ENCODE measurements at places on chromosomes 6 and 20.

DNA sequence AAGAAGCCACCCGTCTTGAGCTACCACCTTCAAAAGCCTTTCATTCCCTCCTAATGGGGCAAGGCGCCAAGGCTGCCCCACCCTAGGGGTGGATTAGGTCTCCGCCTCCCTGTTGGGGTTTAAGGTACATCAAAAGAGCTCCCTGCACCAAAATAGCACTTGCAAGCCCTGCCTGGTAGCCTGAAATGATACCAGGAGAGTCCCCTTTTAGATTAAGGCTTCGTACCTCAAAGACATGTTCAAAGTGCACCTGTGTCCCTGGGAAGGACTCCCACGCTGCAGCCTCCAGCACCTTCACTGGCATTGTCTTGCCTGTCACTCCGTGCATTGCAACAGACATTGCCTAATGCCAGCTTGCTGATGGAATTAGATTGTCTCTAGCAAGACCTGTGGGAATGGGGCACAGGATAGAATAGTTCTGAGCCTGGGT lies 15.7 kb upstream of the CDKN1A start:
- no peaks in the 10 kb centered on the region for H3K36me3 ChIP-seq
- H3K27ac ChIP-seq, result no peak overlapping the region
- no peaks in the 10 kb centered on the region for H3K27me3 ChIP-seq
- H3K4me3 ChIP-seq, result no peak overlapping the region
- DNase-seq, result no peak

DNA sequence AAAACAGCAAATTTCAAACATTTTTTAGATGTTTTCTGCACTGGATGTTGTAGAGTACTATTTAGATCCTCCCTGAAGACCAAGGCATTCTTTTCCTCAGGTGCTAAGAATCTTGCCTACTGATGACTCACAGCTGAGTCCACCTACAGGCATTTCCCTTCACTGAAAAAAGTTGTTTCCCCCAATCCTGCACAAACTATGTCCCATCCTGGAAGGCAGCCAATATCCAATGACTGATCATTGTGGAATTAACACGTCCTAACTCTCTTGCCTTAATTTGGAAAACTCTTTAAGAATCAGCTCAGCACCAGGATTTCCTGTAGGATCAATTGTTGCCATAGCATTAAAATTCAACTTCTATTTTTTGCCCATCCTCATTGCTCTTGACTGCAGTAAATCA lies 268.4 kb upstream of the IRAK1BP1 start:
- no peaks in the 10 kb centered on the region for H3K27me3 ChIP-seq
- peaks cover 9% of the 10 kb centered on the region for H3K4me1 ChIP-seq
- no peak overlapping the region for H3K27ac ChIP-seq
- DNase-seq, result peak; percentile 97

- DNase-seq, result peak; percentile 79
- no peak overlapping the region for H3K4me3 ChIP-seq
- H3K36me3 ChIP-seq, result no peaks in the 10 kb centered on the region
- no peak overlapping the region for H3K27ac ChIP-seq
- no peaks in the 10 kb centered on the region for H3K4me1 ChIP-seq
- H3K27me3 ChIP-seq, result peaks cover 17% of the 10 kb centered on the region
Measured at GRCh38 chr6:90319044-90319443, 22.4 kb upstream of the BACH2 start.

DNA sequence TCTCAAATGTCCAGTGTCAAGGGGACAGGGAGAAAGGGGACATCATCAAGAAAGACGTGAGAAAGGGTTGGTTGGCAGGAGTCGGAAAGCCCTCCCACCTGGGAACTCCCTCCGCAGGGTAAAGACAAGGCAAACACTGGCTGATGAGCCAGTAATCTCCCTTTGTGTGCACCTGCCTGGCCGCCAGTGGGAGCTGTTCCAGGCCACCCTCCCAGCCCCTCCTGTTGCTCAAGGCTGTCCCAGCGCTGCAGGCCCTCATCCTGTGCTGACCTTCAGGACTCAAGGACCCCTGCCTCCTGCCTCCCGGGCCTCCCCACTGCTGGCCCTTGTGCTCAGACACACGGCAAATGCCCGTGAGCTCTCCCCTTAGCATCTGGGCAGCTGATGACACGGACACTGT lies 7.4 kb downstream of the FRMD1 start:
- H3K4me3 ChIP-seq, result no peak overlapping the region
- H3K27ac ChIP-seq, result no peak overlapping the region
- H3K36me3 ChIP-seq, result no peaks in the 10 kb centered on the region
- H3K4me1 ChIP-seq, result peaks cover 1% of the 10 kb centered on the region
- no peak for DNase-seq
- peaks cover 27% of the 10 kb centered on the region for H3K27me3 ChIP-seq

GRCh38 chr6:84547341-84547801 lies 217.0 kb downstream of the TBX18 start:
- H3K36me3 ChIP-seq, result no peaks in the 10 kb centered on the region
- H3K27ac ChIP-seq, result no peak overlapping the region
- no peaks in the 10 kb centered on the region for H3K27me3 ChIP-seq
- no peak overlapping the region for H3K4me3 ChIP-seq
- no peaks in the 10 kb centered on the region for H3K4me1 ChIP-seq

DNA sequence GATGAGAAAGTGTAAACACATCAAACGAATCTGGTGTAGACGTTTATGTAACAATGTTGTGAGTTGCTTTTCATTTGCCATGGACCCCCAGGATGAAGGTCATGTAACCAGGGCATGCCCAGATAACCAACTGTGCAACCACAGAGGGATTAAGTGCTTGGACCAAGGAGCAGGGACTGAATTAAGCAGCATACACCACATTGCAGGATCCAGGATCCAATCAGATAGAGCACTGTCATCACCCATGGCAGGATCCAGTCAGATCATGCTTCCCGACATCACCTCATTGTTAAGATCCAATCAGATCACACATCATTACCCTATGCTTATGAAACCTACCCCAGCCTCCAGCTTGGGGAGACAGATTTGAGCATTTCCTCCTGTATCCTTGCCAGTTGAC lies 74.3 kb upstream of the RCAN2 start:
- no peaks in the 10 kb centered on the region for H3K36me3 ChIP-seq
- no peaks in the 10 kb centered on the region for H3K4me1 ChIP-seq
- H3K27ac ChIP-seq, result no peak overlapping the region
- no peaks in the 10 kb centered on the region for H3K27me3 ChIP-seq
- no peak for DNase-seq

DNA sequence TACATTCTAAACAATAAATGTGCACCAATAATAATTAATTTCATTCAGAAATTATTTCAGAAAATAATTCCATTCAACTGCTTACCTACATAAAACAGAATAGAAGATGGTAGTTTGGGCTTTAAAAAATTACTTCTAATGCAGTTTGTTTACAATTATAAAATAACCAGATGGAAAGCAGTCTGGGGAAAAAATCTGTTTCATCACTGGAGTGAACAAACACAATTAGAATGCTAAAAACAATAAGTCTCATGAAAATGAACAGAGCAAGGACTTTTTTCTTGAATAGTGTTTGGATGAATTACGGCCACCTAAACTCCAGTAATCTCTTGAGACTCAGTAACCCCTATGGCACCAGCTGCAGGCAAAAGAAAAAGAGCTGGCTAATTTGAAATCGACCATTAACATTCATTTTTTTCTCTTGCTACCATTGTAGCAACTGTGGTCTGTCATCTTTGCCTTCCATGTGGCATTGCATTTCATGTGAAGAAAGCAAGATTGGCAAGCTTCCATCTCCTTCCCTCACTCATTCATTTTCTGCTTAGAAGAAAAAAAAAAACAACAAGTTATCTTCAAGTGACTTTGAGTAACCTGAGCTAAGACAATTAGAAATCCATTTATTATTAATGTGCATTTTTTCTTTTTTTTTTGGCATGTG lies 88.4 kb upstream of the CEP85L start:
- no peaks in the 10 kb centered on the region for H3K36me3 ChIP-seq
- peaks cover 6% of the 10 kb centered on the region for H3K27me3 ChIP-seq
- no peak for DNase-seq
- no peak overlapping the region for H3K27ac ChIP-seq
- peaks cover 6% of the 10 kb centered on the region for H3K4me1 ChIP-seq

- no peak overlapping the region for H3K27ac ChIP-seq
- DNase-seq, result no peak
- no peaks in the 10 kb centered on the region for H3K36me3 ChIP-seq
- no peaks in the 10 kb centered on the region for H3K27me3 ChIP-seq
- H3K4me3 ChIP-seq, result no peak overlapping the region
- no peaks in the 10 kb centered on the region for H3K4me1 ChIP-seq
Measured at GRCh38 chr20:59733351-59733750, 129.0 kb downstream of the PHACTR3 start.

GRCh38 chr20:57698116-57698866 lies 11.5 kb downstream of the PMEPA1 start:
- DNase-seq, result peak; percentile 98
- peaks cover 17% of the 10 kb centered on the region for H3K4me1 ChIP-seq
- peak overlapping the region; percentile 64 for H3K27ac ChIP-seq
- H3K36me3 ChIP-seq, result no peaks in the 10 kb centered on the region
- H3K4me3 ChIP-seq, result peak overlapping the region; percentile 5

GRCh38 chr6:148818939-148819575 lies 72.2 kb downstream of the UST start:
- no peaks in the 10 kb centered on the region for H3K27me3 ChIP-seq
- H3K36me3 ChIP-seq, result no peaks in the 10 kb centered on the region
- no peak for DNase-seq
- H3K4me3 ChIP-seq, result no peak overlapping the region

DNA sequence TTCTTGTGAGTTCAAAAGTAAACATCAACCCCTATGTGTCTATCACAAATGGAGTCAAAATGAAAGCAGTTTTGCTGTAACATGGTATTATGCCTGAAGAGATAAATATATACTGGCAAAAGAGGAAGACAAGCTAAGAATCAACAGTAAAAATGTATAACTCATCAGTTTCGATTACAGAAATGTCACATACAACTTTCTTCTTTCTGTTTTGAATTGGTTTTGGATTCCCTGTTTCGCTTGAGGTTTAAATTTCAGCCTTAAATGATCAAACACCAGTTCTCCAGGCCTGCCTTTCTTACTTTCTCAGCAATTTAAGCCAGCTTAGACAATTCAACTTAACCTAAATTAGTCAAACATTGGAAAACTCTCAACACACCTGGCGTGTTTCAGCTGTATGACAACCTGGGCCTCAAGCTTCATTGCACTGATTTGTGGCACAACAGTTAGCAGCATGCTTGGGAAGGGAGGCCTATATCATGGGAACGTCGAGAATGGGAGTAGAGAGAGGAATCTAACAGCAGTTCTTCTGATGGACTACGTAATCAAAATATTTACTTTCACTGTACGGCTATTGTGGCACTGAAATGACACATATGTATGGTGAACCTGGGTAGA lies 51.9 kb upstream of the MARCKS start:
- H3K4me1 ChIP-seq, result peaks cover 3% of the 10 kb centered on the region
- no peak overlapping the region for H3K4me3 ChIP-seq
- H3K27me3 ChIP-seq, result no peaks in the 10 kb centered on the region
- peak; percentile 22 for DNase-seq

GRCh38 chr20:58706150-58706892 lies 13.7 kb downstream of the NPEPL1 start:
- H3K4me1 ChIP-seq, result no peaks in the 10 kb centered on the region
- no peak overlapping the region for H3K27ac ChIP-seq
- H3K36me3 ChIP-seq, result peaks cover 17% of the 10 kb centered on the region
- DNase-seq, result no peak
- no peak overlapping the region for H3K4me3 ChIP-seq

- H3K4me3 ChIP-seq, result no peak overlapping the region
- no peaks in the 10 kb centered on the region for H3K4me1 ChIP-seq
- DNase-seq, result peak; percentile 55
- H3K27me3 ChIP-seq, result no peaks in the 10 kb centered on the region
- H3K36me3 ChIP-seq, result no peaks in the 10 kb centered on the region
Measured at GRCh38 chr6:35327349-35328027, 14.9 kb upstream of the PPARD start.

DNA sequence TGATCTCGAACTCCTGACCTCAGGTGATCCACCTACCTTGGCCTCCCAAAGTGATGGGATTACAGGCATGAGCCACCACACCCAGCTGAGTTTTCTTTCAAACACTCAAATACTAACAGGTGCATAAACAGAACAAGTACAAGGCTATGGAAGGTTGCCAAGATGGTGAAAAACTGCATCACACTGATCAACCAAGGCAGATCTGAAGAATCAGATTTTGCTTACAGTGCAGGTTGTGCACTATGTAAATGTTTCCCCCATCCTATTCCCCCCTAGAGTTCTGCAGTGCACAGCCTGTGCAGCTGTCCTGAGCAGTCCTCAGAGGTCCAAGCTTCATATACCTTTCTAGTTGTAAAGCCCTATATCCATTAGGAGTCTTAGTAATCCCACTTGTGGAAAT lies 73.0 kb downstream of the GFRA4 start:
- peaks cover 22% of the 10 kb centered on the region for H3K36me3 ChIP-seq
- no peak overlapping the region for H3K27ac ChIP-seq
- no peak for DNase-seq
- H3K4me1 ChIP-seq, result no peaks in the 10 kb centered on the region
- no peak overlapping the region for H3K4me3 ChIP-seq

DNA sequence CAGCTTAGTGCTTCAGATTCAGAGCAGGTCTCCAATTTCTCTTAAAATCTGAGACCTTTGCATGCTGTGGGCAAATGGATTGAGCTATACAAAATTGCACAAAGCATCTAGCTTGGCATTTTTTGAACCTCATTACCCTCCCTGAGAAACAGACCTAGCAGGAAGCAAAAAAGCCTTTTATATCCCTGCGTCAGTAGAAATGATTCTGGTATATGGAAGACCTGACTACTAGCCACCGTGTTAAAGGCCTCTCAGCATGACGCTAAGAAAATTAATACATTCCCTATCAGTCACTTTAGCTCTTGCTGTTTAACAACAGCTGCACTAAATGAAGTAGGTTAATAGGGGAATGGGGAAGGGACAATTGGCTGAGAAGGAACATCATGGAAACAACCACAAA lies 110.7 kb upstream of the SMLR1 start:
- H3K36me3 ChIP-seq, result no peaks in the 10 kb centered on the region
- H3K4me1 ChIP-seq, result no peaks in the 10 kb centered on the region
- no peak for DNase-seq
- H3K27ac ChIP-seq, result no peak overlapping the region
- H3K27me3 ChIP-seq, result peaks cover 1% of the 10 kb centered on the region

DNA sequence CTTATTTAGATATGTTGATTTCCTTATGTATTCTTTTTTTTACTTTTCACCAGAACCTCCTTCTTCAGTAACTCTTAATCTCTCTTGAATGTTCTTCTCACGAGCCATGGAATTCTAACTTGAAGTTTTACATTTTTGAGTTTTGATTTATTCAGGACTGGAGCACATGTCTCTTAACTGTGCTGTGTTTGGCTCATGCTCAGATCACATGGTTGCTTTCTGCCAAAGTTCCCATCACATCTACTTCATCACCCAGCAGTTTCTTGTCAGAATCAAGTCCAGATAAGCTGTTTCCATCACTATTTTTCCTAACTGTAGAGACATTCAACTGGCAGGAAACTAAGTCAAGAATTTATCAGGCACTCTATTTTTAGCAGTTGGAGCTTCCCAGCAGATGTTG lies 31.7 kb downstream of the SLC35A1 start:
- no peak overlapping the region for H3K27ac ChIP-seq
- no peaks in the 10 kb centered on the region for H3K4me1 ChIP-seq
- peak; percentile 32 for DNase-seq

GRCh38 chr6:53095716-53096115 lies 30.5 kb downstream of the FBXO9 start:
- H3K27ac ChIP-seq, result no peak overlapping the region
- DNase-seq, result peak; percentile 64
- no peaks in the 10 kb centered on the region for H3K27me3 ChIP-seq
- peaks cover 36% of the 10 kb centered on the region for H3K36me3 ChIP-seq
- peaks cover 6% of the 10 kb centered on the region for H3K4me1 ChIP-seq

- no peak overlapping the region for H3K4me3 ChIP-seq
- peaks cover 60% of the 10 kb centered on the region for H3K27me3 ChIP-seq
- H3K27ac ChIP-seq, result no peak overlapping the region
- no peaks in the 10 kb centered on the region for H3K36me3 ChIP-seq
- peaks cover 6% of the 10 kb centered on the region for H3K4me1 ChIP-seq
Measured at GRCh38 chr6:5090603-5091002, 5.5 kb downstream of the PPP1R3G start.
